ENCODE measurements at places on chromosomes 3 and 15.

GRCh38 chr15:78415284-78415683 is 22.7 kb upstream of the IREB2 start:
- DNase-seq = no peak

- no peak for DNase-seq
These were observed 931.6 kb upstream of the CFAP20DC start for GRCh38 chr3:59981377-59981776.

DNA sequence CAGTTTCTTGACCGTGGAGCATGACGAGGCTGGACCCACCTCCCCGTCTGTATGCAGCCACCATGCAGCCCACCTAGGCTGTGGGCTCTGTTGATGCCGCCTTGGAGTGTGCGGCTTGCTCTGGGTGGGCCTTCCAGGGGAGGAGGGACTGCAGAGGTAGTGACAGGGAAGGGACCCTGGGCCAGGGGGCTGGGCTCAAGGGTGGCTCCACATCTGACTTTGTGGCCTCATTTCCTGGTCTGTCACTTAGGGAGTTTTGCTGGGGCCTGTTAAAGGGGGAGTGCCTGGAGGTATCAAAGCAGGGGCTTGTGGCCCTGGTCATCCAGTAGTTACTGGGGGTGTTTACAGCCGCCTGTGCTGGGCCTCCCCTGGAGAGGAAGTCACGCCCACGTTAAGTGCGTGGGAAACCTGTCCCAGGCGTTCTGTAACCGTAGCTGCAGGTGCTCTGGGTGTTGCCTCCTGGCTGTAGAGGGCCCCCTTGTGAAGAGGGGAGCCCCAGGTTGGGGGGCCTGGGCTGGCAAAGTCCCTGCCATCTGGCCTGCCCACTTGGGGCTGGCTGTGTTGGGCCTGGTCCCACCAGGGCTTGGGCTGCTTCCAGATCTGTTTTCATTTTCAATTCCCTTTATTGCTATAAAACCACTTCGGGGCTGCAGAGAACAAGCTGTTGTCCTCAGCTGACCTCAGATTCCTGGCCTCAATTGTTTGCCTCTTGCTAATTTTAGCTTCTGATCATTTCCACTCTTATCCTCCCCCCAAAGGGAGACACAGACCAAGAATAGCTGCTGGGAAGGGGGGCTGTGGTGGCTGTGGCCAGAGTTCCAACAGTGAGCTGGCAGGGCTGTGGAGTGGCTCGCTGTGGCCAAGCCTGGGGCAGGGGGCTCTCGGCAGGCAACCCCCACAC is 26.5 kb downstream of the KLF13 start:
- no peak for DNase-seq

- no peak for DNase-seq
These were observed 77.0 kb downstream of the TM4SF4 start for GRCh38 chr3:149551500-149551899.

DNA sequence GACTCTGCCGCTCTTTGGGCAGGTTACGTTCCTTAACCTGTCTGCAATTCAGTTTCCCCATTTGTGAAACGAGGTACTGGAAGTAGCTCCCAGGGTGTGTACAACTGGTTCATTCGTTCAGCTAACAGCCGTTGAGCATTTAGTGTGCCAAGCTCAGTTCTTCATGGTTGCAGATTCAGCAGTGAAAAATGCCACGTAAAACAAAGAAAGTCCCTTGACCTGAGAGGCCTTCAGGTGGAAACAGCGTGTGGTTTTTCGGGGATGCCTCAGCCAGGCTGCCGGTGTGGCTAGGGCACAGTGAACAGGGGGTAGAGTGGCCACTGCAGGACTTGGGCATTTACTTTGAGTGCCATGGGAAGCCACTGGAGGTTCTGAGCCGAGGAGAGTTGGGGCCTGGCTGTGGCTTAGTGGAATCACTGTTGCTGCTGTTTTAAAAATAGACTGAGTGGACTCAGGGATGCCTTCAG is 4.7 kb downstream of the SYNM start:
- DNase-seq = no peak

Measured in stimulated activated CD4-positive, alpha-beta T cell treated with anti-CD3 and anti-CD28 coated beads, Interleukin-1b, Interleukin-23, amount 100 ng/mL, for 24 hours (primary cell).